Aorta (tissue), 5 donors: ENCODE measurements at places on chromosomes 4 and X. TPM values are rescaled to one million over a fixed set of nuclear protein-coding genes. Genes with fewer than 3 reads are reported as not detected.

GRCh38 chr4:44118971-44119680 is 329.5 kb downstream of the KCTD8 start:
- no peak for DNase-seq

GRCh38 chrX:16445166-16445752 is 204.7 kb upstream of the S100G start:
- no peak for DNase-seq

GRCh38 chr4:158422546-158422945 is 99.1 kb upstream of the RXFP1 start:
- no peak for DNase-seq

Gene N4BP2
- 7.2 TPM for total RNA-seq

Gene TNMD
- total RNA-seq: 0.36 TPM

DNA sequence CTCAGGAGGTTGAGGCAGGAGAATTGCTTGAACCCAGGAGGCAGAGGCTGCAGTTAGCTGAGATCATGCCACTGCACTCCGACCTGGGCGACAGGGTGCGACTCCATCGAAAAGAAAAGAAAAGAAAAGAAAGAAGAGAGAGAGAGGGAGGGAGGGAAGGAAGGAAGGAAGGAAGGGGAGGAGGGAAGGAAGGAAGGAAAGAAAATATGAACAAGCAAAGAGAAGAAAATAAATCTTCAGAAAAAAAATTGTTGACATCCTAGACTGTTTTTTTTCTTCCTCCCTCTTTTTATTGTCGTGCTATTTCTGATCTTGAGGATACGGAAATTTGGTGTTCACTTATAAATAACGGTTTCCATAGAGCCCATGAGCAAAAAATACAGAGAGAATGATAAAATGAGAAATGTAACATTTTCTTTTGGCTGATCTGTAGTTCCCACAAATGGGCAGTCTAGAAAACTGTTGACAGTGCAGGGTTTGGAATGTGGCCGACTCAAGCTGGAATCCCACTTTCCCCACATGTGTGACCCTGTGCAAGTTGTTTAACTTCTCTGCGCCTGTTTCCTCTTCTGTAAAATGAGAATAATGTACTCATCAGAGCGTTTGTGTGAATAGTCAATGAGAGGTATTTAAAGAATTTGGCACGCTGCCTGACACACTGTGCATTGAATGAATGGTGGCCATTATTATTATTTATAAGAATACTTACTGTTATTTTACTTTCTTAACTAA is 19.4 kb downstream of the SORBS2 start:
- no peak for DNase-seq

GRCh38 chr4:85732124-85732523 is 257.2 kb downstream of the ARHGAP24 start:
- DNase-seq: no peak

Gene FSTL5
- total RNA-seq: not detected

Gene IL21
- total RNA-seq: not detected

Gene CACNA1F
- total RNA-seq: 0.42 TPM

- DNase-seq: no peak
These were observed 795.7 kb upstream of the SLIT2 start for GRCh38 chr4:19455850-19456602.

- no peak for DNase-seq
These were observed 46.8 kb downstream of the WDR44 start for GRCh38 chrX:118392716-118393115.

DNA sequence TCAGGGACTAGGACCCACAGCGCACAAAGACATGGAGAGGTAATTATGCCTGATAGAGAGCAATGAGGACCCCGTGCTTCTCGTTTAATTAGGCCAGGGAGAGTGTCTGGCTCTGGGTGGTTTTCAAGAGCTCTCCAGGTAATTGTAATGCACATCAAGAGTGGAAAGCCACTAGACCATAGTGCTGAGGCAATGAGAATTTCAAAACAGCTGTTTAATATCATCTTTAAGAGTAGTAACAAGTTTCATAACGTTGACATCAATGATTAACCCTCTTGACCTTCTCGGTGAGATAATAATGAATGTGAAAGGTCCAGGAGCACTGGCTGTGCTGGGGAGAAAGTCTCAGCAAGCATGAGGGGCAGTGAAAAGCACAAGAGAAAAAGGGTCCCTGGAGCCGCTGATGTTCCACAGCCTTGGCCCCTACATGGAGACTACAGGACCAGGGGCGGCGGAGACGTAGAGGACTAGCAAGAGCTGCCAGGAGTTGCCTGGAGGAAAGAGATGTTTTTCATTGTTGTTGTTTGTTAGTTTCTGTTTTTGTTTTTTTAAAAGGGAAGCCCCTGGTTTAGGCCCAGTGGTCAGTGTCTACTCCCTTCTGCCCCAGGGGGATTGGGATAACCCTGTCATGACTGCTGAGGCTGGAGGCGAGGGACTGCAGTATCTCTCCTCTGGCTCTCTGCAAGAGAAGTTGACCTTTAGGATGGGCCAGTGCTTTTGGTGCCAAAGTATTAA is 14.8 kb upstream of the CXCR3 start:
- no peak for DNase-seq

- DNase-seq: no peak
These were observed 210.9 kb upstream of the FAM47A start for GRCh38 chrX:34343001-34343400.

Gene SCOC
- 38.5 TPM for total RNA-seq

DNA sequence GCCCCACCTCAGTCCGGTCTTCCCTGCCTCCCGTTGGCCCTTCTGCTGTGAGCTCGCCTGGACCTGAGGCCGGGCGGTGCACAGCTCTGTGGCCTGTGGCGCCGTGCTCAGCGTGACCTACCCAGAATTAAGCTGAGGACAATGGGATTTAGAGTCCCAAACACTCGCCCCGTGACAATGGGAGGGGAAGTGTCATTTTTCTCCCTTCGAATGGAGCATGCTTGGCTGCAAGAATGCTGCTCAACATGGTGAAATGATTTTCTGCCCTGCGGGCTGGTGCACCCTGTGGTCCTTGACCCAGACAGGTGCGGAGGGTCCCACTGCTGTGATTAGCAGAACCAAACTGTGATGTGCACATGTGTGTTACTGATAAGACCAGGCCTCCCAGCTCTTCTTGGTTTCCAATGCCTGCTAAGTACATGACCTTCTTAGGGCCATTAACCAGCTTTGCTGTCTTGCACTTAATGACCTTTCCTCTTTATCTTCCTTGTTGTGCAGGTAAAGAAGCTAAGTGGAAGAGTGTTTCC is 772 bp downstream of the EOLA1 start:
- DNase-seq: no peak
